Mucosa of gallbladder (tissue), 1 donor: ENCODE measurements at places on chromosomes 12 and 14.

DNA sequence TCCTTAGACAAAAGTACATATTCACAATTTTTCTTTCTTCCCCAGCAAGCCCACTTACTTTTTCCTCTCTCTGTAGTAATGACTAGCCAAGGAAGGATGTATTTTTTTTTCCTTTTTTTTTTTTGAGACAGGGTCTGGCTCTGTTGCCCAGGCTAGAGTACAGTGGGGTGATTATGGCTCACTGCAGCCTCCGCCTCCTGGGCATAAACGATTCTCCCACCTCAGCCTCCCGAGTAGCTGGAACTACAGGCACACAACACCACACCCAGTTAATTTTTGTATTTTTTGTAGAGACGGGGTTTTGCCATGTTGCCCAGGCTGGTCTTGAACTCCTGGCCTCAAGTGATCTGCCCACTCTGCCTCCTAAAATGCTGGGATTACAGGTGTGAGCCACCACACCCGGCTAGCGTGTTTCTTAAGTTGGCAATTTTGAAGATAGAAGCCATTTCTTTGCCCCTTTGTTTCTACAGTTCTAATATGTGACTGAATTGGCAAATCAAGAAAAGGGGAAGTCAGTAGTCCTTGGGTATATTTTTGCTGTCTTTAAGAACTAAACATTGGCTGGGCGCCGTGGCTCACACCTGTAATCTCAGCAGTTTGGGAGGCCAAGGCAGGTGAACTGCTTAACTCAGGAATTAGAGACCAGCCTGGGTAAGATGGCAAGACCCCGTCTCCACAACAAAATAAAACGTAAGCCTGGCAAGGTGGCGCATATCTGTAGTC, 3.2 kb upstream of the NACA start:
- no peak for DNase-seq

GRCh38 chr14:33039311-33039710, 100.6 kb downstream of the NPAS3 start:
- DNase-seq = no peak

- DNase-seq = no peak
Measured at GRCh38 chr12:112148031-112148513, 22.7 kb downstream of the TRAFD1 start.

DNA sequence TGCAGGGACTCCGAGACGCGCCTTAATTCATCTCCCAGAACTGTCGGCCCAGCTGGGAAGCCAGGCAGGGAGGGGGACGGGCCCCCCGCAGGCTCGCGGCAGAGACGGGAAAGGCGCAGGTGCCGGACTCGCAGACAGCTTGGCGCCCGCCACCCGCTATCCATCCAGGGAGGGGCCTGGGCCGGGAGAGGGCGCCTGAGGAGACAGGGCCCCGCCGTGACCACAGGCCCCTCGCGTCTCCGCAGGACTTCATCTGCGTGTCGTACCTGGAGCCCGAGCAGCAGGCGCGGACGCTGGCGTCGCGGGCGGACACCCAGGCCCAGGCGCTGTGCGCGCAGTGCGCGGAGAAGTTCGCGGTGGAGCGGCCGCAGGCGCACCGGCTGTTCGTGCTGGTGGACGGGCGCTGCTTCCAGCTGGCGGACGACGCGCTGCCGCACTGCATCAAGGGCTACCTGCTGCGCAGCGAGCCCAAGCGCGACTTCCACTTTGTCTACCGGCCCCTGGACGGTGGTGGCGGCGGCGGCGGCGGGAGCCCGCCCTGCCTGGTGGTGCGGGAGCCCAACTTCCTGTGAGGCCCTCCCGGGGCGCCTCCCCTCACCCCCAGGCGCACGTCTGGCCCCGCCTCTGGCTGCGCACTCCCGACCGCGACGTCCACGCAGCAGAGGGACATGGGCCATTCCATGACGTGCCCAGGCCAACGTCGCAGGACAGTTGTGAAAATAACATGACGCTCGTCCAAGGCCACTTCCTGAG, 60.6 kb downstream of the LGMN start:
- DNase-seq = no peak

DNA sequence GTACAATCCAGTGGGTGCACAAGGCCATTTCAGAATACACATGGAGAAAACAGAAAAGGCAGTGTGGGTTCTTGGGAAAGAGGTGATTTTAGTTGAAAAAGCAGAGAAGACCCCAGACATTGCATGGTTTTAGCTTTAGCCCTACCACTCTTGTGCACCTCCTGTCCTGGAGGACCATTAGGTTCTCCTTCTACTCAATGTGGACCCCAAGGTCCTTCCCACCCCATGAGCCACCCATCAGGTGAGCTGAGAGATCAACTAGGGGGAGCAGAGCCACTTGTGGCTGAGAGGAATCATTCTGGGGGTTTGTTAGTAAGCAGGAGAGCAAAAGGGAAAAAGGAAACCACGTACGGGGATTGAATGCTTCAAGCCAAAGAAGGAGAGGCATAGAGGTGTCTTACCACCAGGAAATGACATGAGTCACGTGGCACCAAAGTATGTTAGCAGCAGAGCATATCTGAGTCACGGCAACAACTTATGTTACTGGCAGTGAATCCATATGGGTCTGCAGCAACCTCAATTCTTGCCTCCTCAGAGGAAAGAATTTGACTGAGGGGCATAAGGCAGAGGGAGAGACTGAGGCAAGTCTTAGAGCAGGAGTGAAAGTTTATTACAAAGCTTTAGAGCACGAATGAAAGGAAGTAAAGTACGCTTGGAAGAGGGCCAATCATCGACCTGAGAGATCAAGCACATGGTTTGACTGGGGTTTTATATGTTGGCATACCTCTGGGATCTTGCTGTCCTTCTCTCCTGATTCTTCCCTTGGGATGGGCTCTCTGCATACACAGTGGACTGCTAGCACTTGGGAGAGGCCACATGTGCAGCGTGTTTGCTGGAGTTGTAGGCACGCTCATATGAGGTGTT, 73.9 kb downstream of the HSD17B6 start:
- no peak for DNase-seq

- no peak for DNase-seq
Measured at GRCh38 chr14:45112896-45113781, 21.1 kb downstream of the FKBP3 start.

DNA sequence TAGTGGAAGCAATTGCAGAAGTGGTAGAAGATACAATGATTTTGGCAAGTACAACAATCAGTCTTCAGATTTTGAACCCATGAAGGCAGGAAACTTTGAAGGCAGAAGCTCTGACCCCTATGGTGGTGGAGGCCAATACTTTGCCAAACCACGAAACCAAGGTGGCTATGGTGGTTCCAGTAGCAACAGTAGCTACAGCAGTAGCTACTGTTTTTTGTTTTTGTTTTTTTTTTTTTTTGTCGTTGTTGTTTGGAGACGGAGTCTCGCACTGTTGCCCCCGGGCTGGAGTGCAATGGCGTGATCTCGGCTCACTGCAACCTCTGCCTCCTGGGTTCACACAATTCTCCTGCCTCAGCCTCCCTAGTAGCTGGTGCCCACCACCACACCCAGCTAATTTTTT, 47.4 kb downstream of the IFNG-AS1 start:
- no peak for DNase-seq
